IPS DF 6.9 (cell line): ENCODE measurements at places on chromosomes 2 and 18.

DNA sequence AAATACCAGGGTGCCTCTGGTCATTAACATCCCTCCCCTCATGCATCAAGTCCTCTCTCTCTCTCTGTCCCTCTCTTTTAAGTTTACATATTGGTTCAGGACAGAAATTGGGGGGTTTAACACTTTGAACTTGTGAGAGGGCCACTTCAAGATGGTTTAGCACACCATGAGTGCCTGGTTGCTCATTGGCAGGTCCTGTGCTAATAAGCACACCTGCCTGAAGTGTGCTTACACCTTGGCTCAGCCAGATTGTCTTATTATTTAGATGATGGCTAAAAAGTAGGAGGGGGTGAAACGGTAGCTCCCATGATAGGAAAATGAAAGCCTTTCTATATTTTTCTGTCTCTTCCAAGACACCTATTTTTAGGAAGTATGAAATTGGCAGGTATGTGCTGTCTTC lies 205.8 kb downstream of the ARL6IP6 start:
- H3K4me3 ChIP-seq: no peak overlapping the region
- no peaks in the 10 kb centered on the region for H3K36me3 ChIP-seq
- no peak overlapping the region for H3K27ac ChIP-seq

- no peak overlapping the region for H3K27ac ChIP-seq
- H3K27me3 ChIP-seq: no peaks in the 10 kb centered on the region
- no peaks in the 10 kb centered on the region for H3K36me3 ChIP-seq
Observed at GRCh38 chr18:777021-777420, 35.0 kb downstream of the YES1 start.

- H3K27me3 ChIP-seq: no peaks in the 10 kb centered on the region
- no peaks in the 10 kb centered on the region for H3K4me1 ChIP-seq
- DNase-seq: no peak
Observed at GRCh38 chr18:53283708-53284107, 940.8 kb downstream of the MBD2 start.

DNA sequence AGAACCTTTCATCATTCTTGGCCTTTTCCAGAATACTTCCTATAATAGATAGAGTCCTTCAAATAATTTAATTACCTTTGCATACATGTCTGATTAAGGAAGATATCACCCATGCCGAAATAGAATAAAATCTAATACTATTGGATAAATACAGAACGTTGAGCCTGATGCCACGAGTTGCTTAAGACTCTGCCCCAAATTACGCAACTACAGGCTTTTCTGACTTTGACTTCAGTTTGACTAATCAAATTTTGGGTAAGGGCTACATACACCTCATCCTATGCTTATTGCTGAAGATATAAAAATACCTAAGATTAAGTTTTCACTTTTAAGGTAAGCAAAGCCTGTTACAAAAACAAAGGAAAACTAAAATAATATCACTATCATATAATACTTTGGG lies 1065.1 kb upstream of the NRXN1 start:
- no peak overlapping the region for H3K27ac ChIP-seq
- H3K4me3 ChIP-seq: no peak overlapping the region
- DNase-seq: no peak
- H3K36me3 ChIP-seq: no peaks in the 10 kb centered on the region; the same call in 1 of the 2 replicates
- H3K27me3 ChIP-seq: no peaks in the 10 kb centered on the region

DNA sequence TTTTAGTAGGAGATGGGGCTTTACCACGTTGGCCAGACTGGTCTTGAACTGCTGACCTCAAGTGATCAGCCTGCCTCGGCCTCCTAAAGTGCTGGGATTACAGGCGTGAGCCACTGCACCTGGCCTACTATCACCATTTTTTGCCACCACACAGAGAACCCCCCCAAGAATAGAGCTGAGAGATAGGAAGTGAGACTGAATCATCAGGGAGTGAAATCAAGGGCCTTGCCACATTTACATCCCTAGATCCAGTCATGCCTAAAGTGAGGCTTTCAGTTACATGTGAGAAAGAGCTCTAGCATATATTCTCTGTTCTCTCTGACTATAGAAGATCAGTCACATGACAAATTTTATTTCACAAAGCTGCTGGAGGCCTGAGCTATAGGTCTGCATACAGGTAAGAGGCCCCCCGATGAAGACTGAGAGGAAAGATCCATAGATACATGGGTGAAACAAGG lies 28.0 kb upstream of the KCMF1 start:
- H3K36me3 ChIP-seq: no peaks in the 10 kb centered on the region
- no peak for DNase-seq
- H3K27me3 ChIP-seq: no peaks in the 10 kb centered on the region
- H3K27ac ChIP-seq: no peak overlapping the region

DNA sequence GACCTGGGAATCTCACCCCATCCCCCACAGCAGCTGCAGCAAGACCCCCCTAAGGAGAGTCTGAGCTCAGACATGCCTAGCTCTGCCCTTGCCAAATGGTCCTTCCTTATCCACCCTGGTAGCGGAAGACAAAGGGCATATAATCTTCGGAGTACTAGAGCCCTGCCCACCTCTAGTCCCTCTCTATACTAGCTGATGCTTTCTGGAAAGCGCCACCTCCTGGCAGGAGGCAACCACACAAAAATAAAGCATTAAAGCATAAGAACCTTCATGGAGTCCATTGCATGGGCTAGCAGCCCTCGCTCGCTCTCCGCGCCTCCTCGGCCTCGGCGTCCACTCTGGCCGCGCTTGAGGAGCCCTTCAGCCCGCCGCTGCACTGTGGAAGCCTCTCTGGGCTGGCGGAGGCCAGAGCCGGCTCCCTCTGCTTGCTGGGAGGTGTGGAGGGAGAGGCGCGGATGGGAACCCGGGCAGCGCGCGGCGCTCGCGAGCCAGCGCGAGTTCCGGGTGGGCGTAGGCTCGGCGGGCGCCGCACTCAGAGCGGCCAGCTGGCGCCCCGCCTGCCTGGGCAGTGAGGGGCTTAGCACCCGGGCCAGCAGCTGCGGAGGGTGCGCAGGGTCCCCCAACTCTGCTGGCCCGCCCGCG lies 941.2 kb downstream of the SUCLG1 start:
- H3K4me3 ChIP-seq: no peak overlapping the region
- no peak for DNase-seq
- H3K27ac ChIP-seq: no peak overlapping the region
- no peaks in the 10 kb centered on the region for H3K4me1 ChIP-seq
- H3K36me3 ChIP-seq: no peaks in the 10 kb centered on the region; the same call in 1 of the 2 replicates

GRCh38 chr2:96522304-96523203 lies 14.0 kb upstream of the ARID5A start:
- no peaks in the 10 kb centered on the region for H3K36me3 ChIP-seq
- no peak overlapping the region for H3K4me3 ChIP-seq
- DNase-seq: no peak
- no peak overlapping the region for H3K27ac ChIP-seq

GRCh38 chr2:39390216-39390615 lies 46.9 kb downstream of the MAP4K3 start:
- 0 out of 2 replicates have a peak, but pooled peaks cover 1% of the 10 kb centered on the region for H3K4me1 ChIP-seq
- no peaks in the 10 kb centered on the region for H3K27me3 ChIP-seq
- no peak for DNase-seq
- H3K27ac ChIP-seq: no peak overlapping the region
- no peaks in the 10 kb centered on the region for H3K36me3 ChIP-seq

- no peak for DNase-seq
- no peaks in the 10 kb centered on the region for H3K27me3 ChIP-seq
- H3K4me3 ChIP-seq: no peak overlapping the region
- H3K36me3 ChIP-seq: no peaks in the 10 kb centered on the region
- H3K4me1 ChIP-seq: no peaks in the 10 kb centered on the region
- H3K27ac ChIP-seq: no peak overlapping the region
Observed at GRCh38 chr2:181362561-181362960, 94.6 kb upstream of the ITGA4 start.

GRCh38 chr2:172962082-172962481 lies 113.6 kb upstream of the MAP3K20 start:
- H3K4me1 ChIP-seq: no peaks in the 10 kb centered on the region
- H3K4me3 ChIP-seq: no peak overlapping the region
- no peaks in the 10 kb centered on the region for H3K27me3 ChIP-seq
- DNase-seq: no peak
- H3K36me3 ChIP-seq: no peaks in the 10 kb centered on the region

- peaks cover 7% of the 10 kb centered on the region; the same call in 1 of the 2 replicates for H3K36me3 ChIP-seq
- no peak for DNase-seq
Observed at GRCh38 chr2:237092920-237093781, 7.5 kb downstream of the COPS8 start.

DNA sequence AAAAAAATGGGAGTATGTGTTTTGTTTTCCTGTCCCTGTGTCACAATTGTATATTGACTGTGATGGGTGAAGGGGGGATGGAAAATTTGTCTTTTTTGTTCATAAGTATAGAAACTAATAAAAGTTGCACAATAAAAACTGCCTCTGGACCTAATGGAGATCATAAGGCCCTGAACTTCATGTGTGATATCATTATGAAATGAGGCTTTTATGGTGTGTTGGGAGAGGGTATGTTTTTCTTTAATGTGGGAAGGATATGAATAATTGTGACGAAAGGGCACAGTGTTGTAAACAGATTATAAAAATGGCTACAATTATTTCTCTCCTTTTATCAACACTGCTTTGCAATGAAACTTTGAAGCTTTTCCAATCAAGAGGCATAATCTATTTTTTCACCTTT lies 1889.3 kb upstream of the CELF4 start:
- H3K27ac ChIP-seq: no peak overlapping the region
- no peak overlapping the region for H3K4me3 ChIP-seq
- no peaks in the 10 kb centered on the region for H3K27me3 ChIP-seq
- no peaks in the 10 kb centered on the region for H3K36me3 ChIP-seq
- no peak for DNase-seq

DNA sequence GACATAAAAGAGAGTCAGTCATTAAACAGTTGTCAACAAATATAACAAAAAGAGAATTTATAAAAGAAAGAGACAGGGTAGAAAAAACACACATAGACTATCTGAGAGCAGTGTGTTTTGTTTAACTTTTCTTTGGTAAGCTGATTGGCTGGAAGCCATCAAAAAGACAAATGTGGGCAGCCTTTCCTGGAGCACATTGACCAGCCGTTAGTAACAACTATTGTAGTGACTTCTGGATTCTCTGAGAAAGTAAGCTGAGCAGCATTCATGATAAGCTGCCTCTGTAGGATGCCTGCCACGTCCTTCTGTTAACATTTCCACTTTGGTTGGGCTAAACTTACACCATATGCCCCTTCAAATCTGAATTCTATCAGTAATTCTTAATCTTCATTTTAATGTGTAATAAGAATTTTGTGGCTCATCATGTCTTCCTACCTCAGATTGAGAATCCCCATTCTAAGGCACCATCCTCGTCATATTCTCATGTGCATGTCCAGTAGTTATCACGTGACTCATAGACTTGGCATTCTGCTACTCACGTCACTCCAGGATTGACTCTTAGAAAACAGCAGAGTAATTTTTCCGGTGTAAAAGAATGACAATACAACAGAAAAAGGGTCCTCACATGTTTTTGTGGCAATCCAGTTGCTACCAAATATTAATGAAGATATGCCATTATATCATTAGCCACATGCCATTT lies 43.4 kb upstream of the DNAJC10 start:
- no peak overlapping the region for H3K4me3 ChIP-seq
- H3K27ac ChIP-seq: no peak overlapping the region
- no peak for DNase-seq
- no peaks in the 10 kb centered on the region for H3K36me3 ChIP-seq
- no peaks in the 10 kb centered on the region for H3K4me1 ChIP-seq

DNA sequence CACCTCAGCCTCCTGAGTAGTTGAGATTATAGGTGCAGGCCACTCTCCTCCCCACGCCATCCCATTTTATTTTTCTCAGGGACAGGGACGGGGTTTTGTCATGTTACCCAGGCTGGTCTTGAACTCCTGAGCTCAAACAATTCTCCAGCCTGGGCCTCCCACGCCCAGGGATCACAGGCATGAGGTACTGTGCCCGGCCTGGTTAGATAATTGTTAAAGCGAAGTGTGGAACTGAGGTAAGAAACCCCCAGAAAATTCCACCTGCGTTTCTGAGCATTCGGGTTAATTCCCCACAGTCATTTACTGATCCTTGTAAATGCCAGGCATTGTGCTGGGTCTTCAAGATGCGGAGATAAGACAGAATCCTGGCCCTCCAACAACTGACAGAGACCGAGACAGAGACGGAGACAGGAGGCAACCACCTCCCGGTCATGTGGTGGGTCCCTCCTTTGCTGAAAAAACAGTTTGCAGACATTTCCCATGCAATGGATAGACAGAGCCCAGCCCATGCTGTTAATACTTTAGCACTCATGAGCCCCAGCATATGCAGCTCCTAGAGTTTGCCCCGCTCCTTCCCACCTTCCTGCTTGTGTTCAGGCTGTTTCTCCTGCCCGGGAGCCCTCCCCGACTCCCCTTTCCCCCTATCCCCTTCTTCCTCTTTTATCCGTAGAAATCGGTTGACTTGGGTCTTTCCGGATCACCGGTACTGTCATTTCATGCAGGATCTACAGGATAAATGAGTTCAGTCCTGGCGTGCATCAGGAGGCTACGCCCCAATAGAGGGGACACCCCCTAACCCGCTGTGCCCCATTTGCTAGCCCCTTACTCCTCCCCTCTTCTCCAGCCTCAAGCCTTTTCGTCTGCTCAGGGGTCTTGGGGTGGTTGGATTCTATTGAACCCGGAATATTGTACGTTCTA lies 1.6 kb upstream of the RHOB start:
- H3K4me1 ChIP-seq: peaks cover 4% of the 10 kb centered on the region
- no peaks in the 10 kb centered on the region for H3K36me3 ChIP-seq
- H3K27ac ChIP-seq: no peak overlapping the region

DNA sequence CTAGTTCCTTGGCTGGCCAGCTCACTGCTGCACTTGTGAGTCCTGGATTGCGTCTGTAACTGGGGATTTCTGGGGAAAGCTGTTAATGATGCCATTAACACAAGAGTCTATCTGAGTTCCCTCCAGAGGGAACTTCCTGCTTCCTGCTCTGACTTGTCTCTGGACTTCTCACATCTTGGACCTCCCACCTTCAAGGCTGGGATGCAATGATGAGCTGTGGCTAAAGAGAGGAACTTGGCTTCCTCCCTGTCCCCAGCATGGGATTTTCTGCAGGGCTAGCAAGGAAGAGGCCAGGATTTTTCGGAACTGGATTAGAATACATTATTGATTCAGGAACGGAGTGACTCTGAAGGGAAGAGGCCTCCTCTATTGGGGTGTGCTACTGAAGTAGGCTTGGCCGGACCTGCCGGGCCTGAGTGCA lies 155.5 kb downstream of the CLIP4 start:
- H3K27me3 ChIP-seq: no peaks in the 10 kb centered on the region
- H3K36me3 ChIP-seq: no peaks in the 10 kb centered on the region
- no peak overlapping the region for H3K4me3 ChIP-seq
- no peak for DNase-seq
- no peaks in the 10 kb centered on the region; the same call in 1 of the 2 replicates for H3K4me1 ChIP-seq

- H3K4me3 ChIP-seq: no peak overlapping the region
- no peaks in the 10 kb centered on the region for H3K27me3 ChIP-seq
- H3K4me1 ChIP-seq: no peaks in the 10 kb centered on the region
- H3K27ac ChIP-seq: no peak overlapping the region
- no peaks in the 10 kb centered on the region for H3K36me3 ChIP-seq
Observed at GRCh38 chr2:23904215-23904614, 22.7 kb downstream of the ATAD2B start.
